PC-3 (cell line): ENCODE measurements at places on chromosomes 1 and 21. TPM values are rescaled to one million over a fixed set of nuclear protein-coding genes. Genes with fewer than 3 reads are reported as not detected.

DNA sequence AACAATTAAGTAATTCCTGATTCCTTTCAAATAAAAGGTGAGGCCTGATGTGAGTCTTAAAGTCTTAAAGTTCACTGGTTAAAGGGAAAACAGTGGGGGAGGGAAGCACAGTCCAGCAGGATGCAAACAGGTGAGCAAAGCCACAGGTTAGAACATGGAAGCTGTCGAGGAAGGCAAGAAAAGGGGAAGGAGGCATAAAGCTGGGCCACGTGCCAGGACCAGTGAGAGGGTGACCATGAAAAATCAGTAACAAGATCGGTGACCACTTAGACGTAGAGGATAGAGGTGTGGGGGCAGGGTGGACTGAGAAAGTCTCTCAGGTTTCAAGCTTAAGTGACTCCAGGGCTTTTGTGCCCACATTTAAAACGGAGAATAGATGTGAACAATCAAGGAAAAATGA is 231.3 kb downstream of the SETD4 start:
- no peak for DNase-seq

- DNase-seq = no peak
These were observed 132.7 kb upstream of the SERTAD4 start for GRCh38 chr1:210099921-210100320.

DNA sequence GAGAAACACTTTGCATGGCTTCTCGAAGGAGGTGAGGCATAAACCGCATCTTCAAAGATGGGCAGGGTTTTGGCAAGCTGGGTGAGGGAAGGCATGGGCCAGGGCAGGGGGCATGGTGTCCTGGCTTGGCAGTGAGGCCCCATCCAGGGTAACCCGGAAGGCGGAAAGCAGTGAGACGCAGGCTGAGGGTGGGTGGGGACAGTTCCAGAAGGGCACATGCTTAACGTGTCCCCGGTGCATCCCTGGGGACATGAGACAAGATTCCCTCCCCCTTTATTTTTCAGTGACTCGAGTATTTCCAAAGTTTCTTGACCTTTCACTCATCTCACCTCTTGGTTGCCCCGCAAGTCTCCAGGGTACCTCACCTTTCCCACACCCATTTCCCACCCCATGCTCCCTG is 122.8 kb upstream of the SLC25A33 start:
- no peak for DNase-seq

GRCh38 chr1:199684686-199685273 is 342.7 kb upstream of the NR5A2 start:
- peak; percentile 80 for DNase-seq

DNA sequence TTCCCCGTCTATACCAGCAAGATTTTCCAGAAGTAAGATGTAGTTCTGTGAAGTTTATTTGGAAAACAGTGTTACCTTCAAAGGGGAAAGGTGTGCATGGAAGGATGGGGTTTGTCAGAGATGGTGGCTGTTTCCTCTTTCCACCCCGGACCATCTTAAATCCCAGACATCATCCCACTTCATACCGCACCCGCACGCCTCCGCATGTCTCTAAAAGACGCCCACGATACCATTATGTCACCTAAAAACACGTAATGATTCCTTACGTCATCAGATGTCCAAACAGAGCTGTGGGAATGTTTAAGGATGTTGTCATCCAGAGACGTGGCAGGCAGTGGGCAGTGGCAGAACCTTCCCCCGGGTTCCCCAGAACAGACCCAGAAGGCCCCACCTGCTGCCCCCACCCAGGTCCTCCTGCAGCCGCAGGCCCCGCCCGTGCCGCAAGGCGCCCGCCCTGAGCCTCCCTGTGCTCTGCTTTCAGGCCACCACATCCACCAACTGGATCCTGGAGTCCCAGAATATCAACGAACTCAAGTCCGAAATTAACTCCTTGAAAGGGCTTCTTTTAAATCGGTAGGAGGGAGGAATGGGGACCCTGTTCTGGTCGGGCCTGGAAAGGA is 152.2 kb downstream of the PEX14 start:
- no peak for DNase-seq

GRCh38 chr1:74861867-74862266 is 128.9 kb downstream of the TYW3 start:
- no peak for DNase-seq

GRCh38 chr1:42931108-42931539 is 27.5 kb downstream of the SLC2A1 start:
- peak; percentile 46 for DNase-seq

- no peak for DNase-seq
These were observed 57.5 kb downstream of the KCNT2 start for GRCh38 chr1:196550731-196551130.

The RHD gene
- total RNA-seq = not detected in 2 replicates

The SLC35F3 gene
- 17.7 and 19.3 TPM in 2 replicates for total RNA-seq
